CD8-positive, alpha-beta memory T cell (primary cell): ENCODE measurements at places on chromosomes 4 and X. TPM values are rescaled to one million over a fixed set of nuclear protein-coding genes. Genes with fewer than 3 reads are reported as not detected.

CT83 gene
- total RNA-seq: not detected

HPSE gene
- 10.6 TPM for total RNA-seq

UGT2A3 gene
- total RNA-seq: not detected

XAGE1A gene
- not detected for total RNA-seq

PABPC1L2B gene
- total RNA-seq: not detected

CENPVL3 gene
- 0.22 TPM for total RNA-seq

MAGED4B gene
- total RNA-seq: 2.3 TPM

KIF4A gene
- total RNA-seq: 17.7 TPM

DNA sequence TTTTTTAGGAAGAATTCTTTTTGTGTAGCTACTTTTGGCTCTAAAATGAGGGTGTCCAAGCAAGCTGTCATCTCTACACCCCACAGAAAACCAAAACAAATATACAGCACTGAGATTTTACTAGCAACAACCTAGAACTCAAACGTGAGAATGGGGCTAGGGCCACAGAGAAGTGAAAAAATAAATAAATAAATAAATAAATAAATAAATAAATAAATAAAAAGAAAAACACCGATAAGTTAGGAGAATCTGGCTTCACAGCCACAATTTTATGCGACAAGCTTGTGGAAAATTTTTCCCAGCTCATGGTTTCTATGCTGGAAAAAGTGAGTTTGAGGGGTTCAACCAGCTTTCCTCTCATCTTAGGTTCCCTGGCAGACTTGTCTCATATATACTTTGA, 324.6 kb upstream of the TACR3 start:
- no peaks in the 10 kb centered on the region for H3K27me3 ChIP-seq
- no peak overlapping the region for H3K4me3 ChIP-seq
- H3K27ac ChIP-seq: no peak overlapping the region
- no peaks in the 10 kb centered on the region for H3K4me1 ChIP-seq

DNA sequence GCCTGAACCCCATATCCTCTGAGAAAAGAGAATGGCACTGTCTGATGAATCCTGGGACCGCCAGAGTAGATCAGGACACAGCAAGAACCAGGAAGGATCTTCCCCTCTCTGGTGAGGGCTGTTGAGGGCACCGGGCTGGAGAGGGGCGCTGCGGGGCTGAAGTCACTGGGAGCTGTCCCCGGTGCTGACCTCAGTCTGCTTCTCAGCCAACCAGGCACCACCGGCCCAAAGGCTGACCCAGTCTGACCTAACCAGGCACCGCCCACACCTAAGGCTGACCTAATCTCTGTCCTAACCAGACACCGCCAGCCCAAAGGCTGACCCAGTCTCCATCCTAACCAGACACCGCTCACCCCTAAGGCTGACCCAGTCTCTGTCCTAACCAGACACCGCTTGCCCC, 82.8 kb downstream of the CPZ start:
- no peaks in the 10 kb centered on the region for H3K4me1 ChIP-seq
- DNase-seq: no peak
- H3K4me3 ChIP-seq: no peak overlapping the region

DNA sequence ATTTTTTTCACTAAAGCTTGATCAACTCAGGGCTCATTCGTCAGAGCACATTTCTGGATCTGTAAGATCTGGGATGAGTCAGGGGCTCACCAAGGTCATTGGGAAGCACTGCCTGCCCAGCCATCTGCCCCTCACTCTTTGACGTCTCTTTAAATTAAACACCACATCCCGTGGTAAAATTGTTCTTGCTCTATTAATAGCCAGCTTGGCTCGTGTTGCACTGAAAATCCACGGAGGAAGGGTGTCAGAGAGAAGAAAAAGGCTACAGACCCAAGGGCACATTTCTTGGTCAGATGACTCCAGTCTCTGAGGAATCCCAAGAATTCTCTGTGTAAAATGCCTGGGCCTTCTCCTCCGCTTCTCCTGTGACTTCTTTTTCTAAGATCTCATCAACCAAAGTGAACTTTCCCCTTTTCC, 45.7 kb upstream of the GATB start:
- no peaks in the 10 kb centered on the region for H3K27me3 ChIP-seq
- no peak for DNase-seq
- no peak overlapping the region for H3K27ac ChIP-seq

- no peak for DNase-seq
- H3K4me3 ChIP-seq: no peak overlapping the region
- no peak overlapping the region for H3K27ac ChIP-seq
- H3K36me3 ChIP-seq: no peaks in the 10 kb centered on the region
- no peaks in the 10 kb centered on the region for H3K4me1 ChIP-seq
Measured at GRCh38 chrX:105299286-105299685, 78.8 kb upstream of the TEX13A start.
